ENCODE measurements at places on chromosomes 3 and 15.

- DNase-seq: no peak
Observed at GRCh38 chr3:122767540-122768372, 25.9 kb downstream of the HSPBAP1 start.

DNA sequence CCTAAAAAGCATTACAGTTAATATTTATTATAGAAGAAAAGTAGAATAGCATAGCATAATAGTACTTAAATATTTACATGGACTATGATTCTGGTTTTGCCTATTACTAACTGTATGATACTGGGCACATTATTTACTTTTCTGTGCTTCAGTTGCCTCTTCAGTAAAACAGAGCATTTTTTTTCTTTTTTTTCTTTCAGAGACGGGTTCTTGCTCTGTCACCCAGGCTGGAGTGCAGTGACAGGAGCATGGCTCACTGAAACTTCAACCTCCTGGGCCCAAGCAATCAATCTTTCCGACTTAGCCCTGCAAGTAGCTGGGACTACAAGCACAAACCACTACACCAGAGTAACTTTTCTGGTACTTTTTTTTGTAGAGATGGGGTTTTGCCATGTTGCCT is 47.0 kb downstream of the GYG1 start:
- no peak for DNase-seq

GRCh38 chr3:8278448-8278847 is 223.2 kb upstream of the LMCD1 start:
- no peak for DNase-seq

DNA sequence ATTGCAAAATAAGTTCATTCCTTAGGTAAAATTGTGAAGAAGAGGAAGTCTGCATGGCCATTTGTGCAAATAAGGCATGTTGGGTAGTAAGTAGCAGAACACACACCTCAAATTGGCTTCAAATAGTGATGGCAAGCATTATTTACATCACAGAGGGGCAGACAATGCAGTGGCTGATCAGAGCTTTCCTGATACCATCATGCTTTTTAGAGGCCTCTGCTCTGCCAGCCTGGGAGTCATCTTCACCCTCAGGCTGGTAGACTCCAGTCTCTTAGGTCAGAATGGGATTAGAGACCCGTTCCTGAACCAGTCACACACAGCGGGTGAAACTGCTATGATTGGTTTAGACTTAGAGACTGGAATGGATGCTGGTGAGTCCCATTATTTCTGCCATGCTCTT is 396.0 kb upstream of the MCTP2 start:
- DNase-seq: no peak

DNA sequence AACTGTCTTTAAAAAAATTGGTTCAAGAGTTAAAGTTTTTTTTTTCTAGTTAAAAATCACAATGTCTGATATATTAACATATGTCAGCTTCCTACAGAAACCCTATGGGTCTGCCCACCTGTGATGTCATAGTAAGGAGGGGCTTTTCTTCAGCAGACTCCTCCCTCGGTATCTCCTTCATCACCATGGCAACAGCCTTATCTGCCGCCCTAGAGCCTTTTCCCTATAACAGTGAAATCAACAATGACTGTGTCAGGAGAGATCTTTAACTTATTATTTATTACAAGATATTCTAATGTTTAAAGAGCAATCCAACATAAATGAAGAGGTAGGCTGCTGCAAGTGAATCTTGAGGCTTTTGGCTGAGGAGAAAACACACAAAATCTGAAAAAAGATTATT is 138.7 kb downstream of the PEX5L start:
- no peak for DNase-seq

GRCh38 chr3:184584464-184584891 is 22.9 kb downstream of the EPHB3 start:
- no peak for DNase-seq

DNA sequence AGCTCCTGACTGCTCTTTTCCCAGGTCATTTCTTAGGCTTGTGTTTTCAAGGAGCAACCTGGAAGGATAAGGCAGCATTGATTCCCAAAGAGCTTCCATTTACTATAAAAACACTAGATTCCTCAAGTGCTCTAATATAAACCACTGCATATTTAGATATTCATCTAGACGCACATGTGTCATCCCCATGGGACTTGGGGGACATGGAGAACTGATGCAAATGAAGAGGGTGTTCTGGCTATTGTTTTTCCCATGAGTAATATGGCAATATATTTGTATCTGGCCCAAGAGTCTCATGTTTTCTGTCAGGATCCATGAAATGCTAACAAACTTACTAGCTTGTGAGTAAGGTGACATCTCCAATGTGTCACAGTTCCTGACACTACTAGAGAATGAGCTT is 31.3 kb downstream of the HACD2 start:
- DNase-seq: no peak

- no peak for DNase-seq
Observed at GRCh38 chr3:105938101-105938500, 69.3 kb upstream of the CBLB start.

GRCh38 chr3:180762866-180763265 is 83.6 kb upstream of the CCDC39 start:
- DNase-seq: no peak

DNA sequence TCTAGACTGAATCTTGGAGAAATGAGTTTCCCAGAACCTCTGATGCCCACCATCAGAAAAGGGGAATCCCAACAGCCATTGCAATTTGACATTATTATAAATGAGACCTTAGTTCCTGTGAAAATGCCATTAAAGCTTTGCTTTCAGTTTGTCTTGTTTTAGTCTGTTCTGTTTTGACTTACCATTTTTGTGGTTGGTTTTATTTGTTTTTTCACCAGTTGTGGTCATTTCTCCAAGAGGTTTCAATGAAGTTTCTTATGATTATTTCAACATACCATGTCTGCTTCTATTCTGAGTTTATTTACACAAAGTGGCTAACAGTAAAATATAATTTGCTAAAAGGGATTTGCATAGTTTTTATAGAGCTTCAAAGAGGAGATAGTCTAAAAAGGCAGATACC is 175.0 kb upstream of the MCTP2 start:
- no peak for DNase-seq

- DNase-seq: no peak
Observed at GRCh38 chr15:38879909-38880471, 315.4 kb upstream of the RASGRP1 start.

GRCh38 chr15:81117581-81117980 is 16.5 kb upstream of the CFAP161 start:
- no peak for DNase-seq

GRCh38 chr15:57376696-57377477 is 582 bp downstream of the CGNL1 start:
- no peak for DNase-seq

DNA sequence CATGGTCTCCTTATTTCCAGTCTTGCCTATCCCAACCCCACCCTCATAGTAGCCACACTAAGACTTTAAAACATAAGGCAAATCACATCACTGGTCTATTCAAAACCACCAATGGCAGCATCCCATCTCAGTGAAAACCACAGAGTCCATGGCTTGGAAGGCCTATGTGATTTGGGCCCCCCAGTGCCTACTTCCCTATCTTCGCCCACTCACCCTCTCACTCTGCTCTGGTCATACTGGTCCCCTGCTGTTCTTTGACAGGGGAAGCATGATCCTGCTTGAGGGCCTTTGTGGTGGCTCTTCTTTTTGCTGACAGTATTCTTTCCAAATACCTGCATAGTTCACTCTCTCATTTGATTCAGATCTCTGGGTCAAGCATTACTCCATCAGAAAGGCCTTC is 3.3 kb downstream of the GTF2A2 start:
- no peak for DNase-seq

DNA sequence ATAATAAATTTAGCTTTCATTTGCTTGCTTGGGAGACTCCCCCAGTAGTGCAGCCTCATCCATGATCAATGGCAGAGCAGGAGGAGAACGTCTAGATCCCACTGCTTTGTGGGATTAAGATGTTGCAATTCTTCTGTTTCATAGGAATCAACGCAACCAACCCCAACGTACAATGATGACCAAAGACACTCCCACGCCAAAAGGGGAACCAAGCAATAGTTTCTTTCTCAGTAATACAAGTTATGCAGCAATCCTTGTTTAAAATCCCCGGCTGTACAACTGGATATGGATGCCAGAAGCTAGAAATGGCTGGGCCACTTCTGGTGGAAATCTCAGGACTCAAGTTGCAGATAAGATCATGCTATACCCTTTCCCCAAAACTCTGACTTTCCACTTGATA is 411.2 kb downstream of the VPS13C start:
- DNase-seq: no peak

GRCh38 chr15:23073890-23074646 is 34.7 kb upstream of the TUBGCP5 start:
- no peak for DNase-seq

GRCh38 chr3:72353236-72354128 is 494.8 kb downstream of the SHQ1 start:
- DNase-seq: no peak

DNA sequence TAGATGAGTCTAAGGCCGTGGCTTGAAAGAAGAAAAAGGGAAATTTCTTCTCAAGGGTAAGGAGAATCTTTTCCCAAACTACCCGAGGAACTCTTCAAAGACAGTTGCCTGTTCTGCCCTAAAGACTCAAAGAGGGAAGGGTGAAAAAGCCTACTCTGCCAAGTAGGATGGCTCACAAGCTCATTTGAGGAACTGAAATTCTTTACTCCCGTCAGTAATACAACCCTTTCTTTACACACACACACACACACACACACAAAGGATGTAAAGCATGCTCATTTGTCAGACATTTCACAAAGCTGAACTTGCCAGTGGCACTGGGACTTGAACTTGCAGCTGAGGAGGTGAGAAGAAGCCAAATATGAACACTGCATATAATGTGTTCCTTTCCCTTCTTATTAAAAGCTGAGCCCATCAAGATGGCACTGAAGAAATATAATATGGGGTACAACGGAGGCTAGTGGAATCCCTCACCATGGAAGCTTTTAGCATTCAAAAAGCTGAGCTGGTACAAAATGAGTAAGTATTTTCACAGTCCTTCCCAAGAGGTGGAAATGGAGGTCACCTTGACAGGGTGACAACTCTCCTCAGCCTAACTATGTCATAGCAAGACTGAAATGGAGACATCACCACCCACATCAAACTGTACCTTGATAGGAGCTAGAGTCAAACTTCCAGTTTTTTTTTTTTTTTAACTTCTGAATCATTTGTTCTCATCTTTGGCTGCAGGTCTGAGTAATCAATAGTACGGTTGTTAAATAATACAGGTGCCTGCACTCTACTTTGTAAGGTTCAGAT is 57.6 kb downstream of the TAFA4 start:
- DNase-seq: no peak

DNA sequence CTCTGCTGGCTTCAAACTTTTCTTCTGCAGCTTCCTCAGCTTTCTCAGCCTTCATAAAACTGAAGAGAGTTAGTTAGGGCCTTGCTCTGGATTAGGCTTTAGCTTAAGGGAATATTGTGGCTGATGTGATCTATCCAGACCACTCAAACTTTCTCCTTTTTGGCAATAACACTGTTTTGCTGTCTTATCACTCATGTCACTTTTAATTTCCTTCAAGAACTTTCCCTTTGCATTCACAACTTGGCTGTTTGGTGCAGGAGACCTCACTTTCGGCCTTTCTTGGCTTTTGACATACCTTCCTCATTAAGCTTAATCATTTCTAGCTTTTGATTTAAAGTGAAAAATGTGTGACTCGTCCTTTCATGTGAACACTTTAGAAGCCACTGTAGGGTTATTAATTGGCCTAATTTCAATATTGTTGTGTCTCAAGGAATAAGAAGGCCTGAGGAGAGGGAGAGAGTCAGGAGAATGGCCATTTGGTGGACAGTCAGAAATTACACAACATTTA is 60.7 kb downstream of the SLC24A1 start:
- no peak for DNase-seq

DNA sequence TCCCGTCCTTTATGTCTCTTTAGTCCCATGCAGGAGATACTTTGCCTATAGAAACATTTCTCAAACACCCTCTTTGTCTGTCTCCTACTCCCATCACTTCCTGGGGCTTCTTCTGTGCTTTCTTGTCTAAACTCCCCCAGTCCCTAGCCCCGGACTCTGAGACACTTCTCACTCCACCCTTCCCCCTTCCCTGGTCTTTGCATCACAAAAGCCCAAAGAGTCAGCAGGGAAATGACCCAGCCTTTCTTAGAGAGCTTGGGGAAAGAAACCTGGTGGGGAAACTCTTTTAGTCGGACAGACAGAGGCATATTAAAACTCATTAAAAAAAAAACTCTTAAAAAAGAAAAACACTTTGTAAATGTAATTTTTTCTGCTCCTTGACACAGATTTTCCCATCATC is 211.2 kb downstream of the TJP1 start:
- DNase-seq: no peak

GRCh38 chr15:77881950-77882349 is 195.6 kb downstream of the TBC1D2B start:
- DNase-seq: no peak

- DNase-seq: no peak
Observed at GRCh38 chr15:22949074-22949547, 31.1 kb downstream of the CYFIP1 start.

DNA sequence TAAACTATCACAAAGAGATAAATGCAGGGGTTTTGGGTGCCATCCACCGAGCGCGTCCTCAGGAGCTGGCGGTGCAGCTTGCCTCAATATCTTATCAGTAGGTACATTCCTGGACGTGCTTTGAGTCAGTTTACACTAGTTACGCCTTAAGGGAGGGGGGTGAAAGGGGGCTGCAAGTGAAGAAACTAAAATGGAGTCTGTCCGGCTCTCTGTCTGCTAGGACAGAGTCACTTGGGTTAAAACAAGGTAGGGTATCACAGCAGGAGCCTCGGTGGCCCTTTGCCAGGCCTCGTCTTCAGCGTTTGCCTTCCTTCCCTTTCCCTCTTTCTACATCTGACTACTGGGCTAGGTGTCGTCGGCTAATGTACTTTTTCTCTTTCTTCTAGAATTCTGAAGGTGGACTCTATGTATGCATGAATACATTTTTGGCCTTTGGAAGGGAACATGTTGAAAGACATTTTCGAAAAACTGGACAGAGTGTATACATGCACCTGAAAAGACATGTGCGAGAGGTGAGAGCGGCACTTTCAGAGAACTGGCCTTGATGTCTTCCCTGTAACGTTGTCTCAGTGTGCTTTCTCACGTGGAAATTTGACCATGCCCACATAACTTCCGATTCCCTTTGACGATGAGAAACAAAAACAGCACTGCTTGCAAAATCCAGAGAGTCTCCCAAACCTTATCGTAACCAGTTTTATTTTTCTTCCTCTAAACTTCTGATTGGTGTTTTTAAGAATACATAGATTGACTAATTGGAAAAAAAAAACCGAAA is 28.8 kb downstream of the USP13 start:
- DNase-seq: no peak
